ENCODE measurements at places on chromosomes 4 and X. TPM values are rescaled to one million over a fixed set of nuclear protein-coding genes. Genes with fewer than 3 reads are reported as not detected.

VGLL1 gene
- not detected for total RNA-seq

NSUN7 gene
- 0.14 TPM for total RNA-seq

PHEX gene
- total RNA-seq = 0.08 TPM

IL2RG gene
- 213 TPM for total RNA-seq

FMR1 gene
- 87.9 TPM for total RNA-seq

DKK2 gene
- total RNA-seq = not detected

ETDC gene
- not detected for total RNA-seq

WFS1 gene
- total RNA-seq = 1.3 TPM

TLR3 gene
- total RNA-seq = 0.47 TPM

PITX2 gene
- not detected for total RNA-seq

F8A2 gene
- not detected for total RNA-seq

GAGE12J gene
- total RNA-seq = not detected
